ENCODE measurements at places on chromosomes 2 and 18. TPM values are rescaled to one million over a fixed set of nuclear protein-coding genes. Genes with fewer than 3 reads are reported as not detected.

GRCh38 chr2:70979180-70979488, 704 bp downstream of the ANKRD53 start:
- peaks cover 4% of the 10 kb centered on the region for H3K36me3 ChIP-seq
- H3K4me3 ChIP-seq: no peak overlapping the region
- peaks cover 18% of the 10 kb centered on the region for H3K4me1 ChIP-seq
- H3K27ac ChIP-seq: no peak overlapping the region

DNA sequence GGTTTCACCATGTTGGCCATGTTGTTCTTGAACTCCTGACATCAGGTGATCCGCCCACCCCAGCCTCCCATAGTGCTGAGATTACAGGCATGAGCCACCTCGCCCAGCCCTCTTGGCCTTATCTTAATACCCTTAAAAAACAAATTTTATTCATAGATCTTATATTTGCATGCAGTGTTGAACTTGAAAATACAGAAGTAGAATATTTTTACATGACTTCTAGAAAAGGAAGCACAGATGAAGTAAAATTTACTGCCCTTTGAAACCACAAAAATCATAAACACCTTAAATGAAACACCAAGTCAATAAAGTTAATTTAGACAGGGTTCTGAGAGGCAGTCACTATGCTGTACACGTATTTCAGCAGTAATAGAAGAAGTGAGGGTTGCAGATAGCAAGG, 145.7 kb downstream of the CERS6 start:
- H3K4me3 ChIP-seq: no peak overlapping the region
- DNase-seq: no peak
- H3K27me3 ChIP-seq: no peaks in the 10 kb centered on the region
- H3K4me1 ChIP-seq: peaks cover 13% of the 10 kb centered on the region

GRCh38 chr2:134574611-134575330, 144.0 kb downstream of the TMEM163 start:
- H3K36me3 ChIP-seq: no peaks in the 10 kb centered on the region
- no peaks in the 10 kb centered on the region for H3K4me1 ChIP-seq
- no peak overlapping the region for H3K27ac ChIP-seq
- DNase-seq: no peak

Gene CDKL4
- polyA plus RNA-seq: not detected

Gene LYG2
- 0.24 TPM for polyA plus RNA-seq
